ENCODE measurements at places on chromosomes 7 and 10.

DNA sequence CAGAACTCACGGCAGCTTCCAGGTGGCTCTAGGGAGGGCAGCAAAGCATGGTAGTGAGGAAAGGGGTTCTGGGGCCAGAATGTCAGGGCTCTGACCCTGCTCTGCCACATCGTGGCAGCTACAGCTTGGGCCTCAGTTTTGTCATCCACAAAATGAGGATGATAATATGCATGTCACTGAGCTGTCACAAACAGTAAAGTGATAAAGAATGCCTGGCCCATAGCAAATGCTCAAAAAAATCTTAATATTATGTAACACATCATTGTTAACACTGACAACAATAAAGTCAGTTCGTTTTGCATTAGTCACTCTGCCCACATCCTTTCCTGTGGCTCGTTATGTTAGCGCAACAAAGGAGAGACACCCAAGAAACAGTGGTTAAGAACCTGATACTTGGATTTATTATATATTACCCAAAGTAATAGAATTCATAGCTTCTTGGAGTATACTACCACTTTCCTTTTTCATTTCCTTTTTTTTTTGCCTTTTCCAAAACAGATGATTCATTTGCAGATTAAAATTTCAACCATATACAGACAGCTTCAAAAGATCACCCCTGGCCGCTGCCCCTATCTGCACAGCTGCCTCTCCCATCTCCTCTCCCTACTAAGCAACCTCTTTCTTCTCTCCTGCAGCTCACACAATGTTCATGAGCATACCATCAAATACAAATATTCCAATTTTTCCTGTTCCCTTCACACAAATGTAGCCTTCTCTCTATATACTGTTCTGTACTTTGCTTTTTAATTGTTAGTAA is 45.5 kb upstream of the DDC start:
- no peak for DNase-seq

DNA sequence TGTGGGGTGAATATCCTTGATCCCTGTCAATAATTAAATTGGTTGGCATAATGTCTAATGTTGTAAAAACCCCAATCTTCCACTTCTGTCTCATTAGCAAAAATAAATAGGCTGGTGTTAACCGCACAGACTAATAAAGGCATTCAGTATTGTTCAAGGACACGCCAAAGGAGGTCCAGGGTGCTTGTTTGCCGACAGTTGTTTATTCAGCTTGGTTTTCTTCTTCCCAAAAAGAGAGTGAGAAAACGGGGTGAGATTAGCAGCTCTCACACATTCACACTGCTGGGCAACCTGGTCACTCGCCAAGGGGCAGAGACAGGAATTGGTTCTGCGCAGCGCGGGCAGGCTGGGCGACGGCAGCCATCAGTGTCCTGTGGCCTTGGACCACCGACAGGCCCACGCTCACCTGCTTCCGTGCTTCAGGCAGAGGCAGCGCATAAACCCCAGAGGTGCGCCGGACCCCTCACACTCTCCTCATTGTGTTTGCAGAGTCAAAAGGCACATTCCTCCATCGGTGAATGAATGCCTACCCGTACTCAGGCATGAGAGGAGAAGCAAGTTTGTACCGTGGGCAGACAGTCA is 26.2 kb upstream of the LMBR1 start:
- no peak for DNase-seq

DNA sequence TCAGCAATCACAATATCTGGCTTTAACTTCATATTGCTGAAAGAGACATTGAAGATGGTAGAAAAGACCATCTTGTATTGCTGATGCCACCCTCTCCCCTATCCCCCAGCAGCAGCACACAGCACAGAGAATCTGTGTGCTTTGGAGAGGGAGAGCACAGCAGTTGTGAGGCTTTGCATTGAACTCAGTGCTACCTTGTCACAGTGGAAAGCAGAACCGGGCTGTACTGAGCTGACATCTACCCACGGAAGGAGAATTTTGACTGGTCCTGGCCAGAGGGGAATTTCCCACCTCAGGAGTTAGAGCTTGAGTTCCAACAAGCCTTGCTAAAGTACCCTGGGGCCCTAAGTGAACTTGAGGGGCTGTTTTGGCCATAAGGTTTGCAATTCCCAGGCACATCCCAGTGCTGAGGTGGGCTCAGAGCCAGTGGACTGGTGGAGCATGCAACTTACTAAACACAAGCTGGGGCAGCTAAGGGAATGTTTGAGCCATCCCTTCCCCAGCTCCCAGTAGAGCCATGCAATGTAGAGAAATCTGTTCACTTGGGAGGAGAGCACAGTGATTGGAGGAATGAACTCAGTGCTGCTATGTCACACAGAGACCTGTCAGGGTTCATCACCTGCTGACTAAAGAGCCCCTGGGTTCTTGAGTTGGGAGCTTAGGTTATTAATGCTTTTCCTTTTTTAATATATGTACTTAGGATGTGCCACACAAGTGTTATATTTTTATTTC is 62.1 kb downstream of the OR13A1 start:
- DNase-seq: no peak

GRCh38 chr10:124693396-124693795 is 50.8 kb downstream of the FAM53B start:
- no peak for DNase-seq

GRCh38 chr7:129643550-129644170 is 32.1 kb downstream of the NRF1 start:
- DNase-seq: no peak

DNA sequence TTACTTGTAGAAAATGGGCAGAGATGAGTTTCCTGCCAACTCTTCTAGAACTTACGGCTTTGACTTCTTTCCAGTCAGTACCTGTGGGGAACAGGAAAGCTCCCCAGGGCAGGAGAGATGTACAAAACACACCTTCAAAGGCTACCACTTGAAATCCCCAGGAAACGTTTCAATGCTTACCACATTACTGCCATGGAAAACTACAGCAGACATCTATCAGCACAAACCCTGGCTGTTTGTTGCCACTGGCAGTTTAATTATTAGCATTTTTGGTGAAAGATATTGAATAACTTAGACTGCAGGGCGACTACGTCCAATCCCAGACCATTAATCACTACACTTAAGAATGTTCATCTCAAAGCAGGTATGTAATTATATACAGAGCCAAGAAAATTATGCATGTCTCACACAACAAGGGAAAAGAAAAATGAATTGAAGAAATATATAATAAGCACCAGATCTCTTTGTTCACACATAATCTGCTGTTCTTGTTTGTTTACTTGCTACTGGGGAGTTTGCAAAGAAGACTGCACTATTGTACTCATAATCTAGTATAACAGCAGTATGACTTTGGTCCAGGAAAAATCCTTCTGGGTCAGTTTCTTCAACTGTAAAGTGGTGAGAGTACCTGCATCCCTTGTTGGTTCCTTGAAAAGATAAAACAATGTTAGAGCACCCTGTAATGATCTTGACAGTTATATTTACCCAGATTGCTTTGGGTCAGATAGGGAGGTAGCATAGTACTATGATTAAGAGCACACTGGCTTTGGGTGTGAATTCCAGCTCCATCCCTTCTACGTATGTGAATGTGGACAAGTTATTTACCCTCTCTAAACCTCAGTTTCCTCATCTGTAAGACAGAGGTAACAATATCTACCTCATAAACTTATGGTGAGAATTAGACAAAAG is 138.3 kb downstream of the DOCK4 start:
- DNase-seq: no peak

DNA sequence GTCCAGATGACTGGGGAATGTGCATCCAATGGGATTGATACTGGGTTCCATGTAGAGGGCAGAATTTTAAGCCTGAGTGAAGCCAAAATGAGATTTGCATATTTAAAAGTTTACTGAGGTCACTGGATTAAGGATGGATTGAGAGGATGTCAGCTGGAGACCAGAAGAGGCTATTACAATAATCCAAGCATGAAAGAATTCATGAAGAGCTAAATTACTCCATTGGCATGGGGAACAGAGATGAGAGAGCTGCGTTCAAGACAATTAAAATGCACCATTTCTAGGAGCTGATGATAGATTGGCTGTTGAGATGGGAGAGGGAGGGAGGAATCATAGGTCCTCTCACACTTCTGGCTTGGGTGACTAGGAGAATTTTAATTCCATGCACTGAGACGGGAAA is 158.5 kb downstream of the JCAD start:
- DNase-seq: no peak

- no peak for DNase-seq
Measured at GRCh38 chr7:28062197-28062991, 118.2 kb downstream of the JAZF1 start.

DNA sequence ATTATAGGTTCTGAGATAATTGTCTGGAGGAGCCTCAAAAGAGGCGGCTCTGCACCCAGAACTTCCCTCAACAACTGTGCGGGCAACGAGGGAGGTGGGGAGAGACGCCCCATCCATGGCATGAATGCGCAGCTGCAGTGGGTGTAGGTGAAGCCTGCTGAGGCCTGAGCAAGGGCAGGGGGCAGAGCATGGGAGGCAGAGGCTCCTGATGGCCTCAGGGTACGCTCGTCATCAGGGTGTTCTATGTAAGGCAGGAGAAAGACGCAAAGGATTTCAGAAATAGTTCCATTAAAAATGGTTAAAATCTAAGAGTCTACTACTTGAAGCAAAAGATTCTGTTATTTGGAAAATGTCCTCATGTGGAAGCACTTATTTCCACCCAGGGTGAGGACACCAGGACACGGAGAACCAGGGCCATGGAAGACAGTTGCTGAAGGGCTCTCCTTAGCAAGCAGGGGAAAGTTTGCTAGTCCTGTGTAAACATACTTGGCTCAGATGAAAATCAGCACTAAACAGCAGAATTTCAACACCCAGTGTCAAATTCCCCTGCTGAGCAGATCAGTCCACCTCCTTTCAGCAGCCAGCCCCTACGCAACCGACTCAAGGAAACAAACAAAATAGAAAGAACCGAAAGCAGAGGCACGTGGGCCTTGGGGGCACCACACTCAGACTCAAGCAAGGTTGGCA is 18.9 kb downstream of the INSIG1 start:
- no peak for DNase-seq

DNA sequence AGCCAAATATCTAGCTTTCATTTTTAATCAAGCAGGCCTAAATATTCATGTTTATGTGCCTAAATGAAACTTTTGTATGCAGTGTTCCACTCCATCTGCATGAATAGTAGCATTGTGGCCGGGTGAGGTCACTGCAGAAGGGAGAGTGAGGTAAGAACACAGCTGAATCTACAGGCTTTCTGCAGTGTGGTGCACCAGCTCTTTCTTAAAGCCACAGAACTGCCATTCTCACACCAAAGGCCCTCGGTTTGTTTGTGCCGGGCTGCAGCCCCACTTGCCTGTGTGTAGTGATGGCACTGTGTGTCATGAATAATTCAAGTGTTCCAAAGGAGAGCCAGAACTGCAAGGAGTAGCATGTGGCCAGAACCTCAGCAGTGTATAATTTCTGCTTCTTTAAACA is 204.1 kb downstream of the TRIL start:
- no peak for DNase-seq

- DNase-seq: no peak
Measured at GRCh38 chr7:83365746-83366145, 203.1 kb upstream of the PCLO start.

DNA sequence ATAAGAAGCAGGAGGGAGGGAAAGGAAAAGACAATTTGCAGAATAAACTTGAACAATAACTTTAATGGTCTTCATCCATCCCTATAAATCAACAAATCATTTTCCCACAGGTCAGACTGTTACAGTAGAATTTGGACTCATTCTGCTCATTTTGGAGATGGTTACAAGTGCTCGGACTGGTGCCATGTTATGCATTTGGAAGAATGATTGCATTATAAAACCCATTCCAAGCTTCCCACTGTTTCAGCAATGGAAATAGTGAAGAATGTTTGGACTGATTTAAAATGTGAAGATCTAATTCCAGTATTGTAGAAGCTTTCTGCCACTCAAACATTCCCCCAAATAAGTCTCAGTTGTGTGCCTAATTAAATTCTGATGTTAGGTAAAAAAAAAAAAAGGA is 99.7 kb upstream of the ZEB1 start:
- no peak for DNase-seq

DNA sequence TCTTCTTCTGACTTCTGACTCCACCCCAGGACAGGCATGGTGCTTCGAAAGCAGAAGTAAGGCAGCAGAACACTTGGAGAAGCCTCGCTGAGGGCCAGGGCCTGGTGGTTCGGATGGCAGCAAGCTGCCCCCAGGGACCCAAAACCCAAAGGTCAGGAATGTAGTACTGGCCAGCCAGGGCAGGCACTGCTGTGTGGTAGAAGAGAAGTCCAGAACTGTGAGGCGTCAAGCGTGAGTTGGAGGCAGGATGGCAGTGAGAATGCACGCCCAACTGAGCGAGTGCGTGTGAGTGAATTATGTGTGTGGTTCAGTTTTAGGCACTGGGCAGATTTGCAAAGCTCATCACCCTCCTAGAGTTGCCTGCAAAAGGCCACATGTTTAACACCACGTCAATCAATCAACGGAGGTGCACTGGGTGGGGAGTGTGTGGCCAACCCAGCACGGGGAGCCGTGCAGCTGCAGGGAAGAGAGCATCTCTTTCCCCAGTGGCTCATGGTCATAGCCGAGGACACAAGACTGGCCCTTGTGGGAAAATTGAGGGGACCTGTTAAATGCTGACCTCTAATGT is 144.3 kb downstream of the KCNMA1 start:
- DNase-seq: no peak

DNA sequence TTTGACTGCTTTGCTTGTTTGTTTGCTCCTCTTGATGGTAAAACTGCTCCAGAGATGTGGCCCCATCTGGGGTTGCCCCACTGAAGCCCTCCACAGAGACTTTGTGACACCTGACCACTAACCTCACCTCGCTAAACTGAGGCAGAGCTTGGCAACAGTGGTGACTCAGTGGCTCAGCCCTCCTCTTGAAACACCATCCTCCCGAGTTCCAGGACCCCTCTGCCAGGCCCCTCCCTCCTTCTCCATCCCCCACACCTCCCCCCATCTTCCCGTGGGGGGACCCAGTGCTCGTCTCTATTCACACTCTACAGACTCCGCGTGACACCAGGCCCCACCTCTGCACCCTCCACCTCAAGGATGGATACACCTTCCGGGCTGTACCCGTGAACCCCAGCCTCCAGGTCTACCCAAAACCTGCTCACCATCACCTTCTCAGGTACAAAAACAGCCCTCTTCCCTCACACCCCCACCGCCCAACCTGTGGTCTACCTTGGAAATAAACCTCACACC is 19.0 kb upstream of the RET start:
- no peak for DNase-seq

- DNase-seq: no peak
Measured at GRCh38 chr10:45235798-45236220, 79.6 kb downstream of the OR13A1 start.

DNA sequence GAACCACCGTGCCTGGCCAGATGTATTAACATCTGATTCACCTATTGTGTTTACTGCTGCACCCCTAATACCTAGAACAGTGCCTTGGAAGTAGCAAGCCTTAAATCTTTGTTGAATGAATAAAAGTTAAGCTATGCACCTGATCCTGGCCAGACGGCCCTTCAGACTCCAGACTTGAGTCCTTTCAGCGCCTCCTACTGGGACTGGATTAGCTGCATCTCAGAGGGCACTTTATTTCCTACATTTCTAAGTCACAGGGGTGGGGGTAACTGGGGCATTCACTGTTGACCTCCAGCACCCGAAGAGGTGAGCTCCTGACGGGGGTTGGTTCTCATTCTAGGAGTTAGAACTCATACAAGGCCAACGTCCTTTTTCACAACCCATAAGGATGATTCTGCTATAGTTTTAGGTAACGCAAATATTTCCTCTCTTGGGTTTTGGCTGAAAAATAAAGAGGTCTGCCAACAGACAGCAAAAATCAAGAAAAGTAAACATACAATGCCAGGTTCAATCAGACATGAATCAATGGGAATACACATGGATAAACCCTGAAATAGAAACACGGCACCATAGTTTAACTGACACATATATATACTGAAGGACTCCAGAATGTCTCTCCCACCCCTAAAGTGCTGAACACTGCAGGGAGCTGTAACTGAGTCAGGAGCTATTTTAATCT is 48.0 kb upstream of the DLG5 start:
- no peak for DNase-seq
